ENCODE measurements at places on chromosomes 11 and 22.
A peak's percentile ranks its signal among the peaks of the same experiment; 100 is the strongest.

DNA sequence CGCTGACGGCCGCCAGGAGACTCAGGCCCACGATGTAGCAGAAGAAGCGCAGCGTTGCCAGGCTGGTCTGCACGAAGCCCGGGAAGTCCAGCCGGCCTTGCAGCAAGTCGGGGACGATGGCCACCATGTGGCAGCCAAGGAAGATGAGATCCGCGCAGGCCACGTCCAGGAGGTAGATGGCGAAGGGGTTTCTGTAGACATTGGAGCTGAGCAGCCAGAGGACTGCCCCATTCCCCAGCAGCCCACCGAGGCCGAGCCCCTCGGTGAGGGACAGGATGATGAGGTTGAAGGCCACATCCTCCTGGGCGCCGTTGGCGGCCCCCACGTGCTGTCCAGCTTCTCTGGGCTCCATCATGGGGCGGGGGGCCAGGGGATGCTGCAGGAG is 3.8 kb downstream of the MRGPRE start:
- no peaks in the 10 kb centered on the region for H3K27me3 ChIP-seq
- H3K36me3 ChIP-seq = no peaks in the 10 kb centered on the region
- no peak for DNase-seq

GRCh38 chr11:67409261-67409666 is 5.4 kb downstream of the TBC1D10C start:
- no peak overlapping the region for H3K4me3 ChIP-seq
- H3K27me3 ChIP-seq = no peaks in the 10 kb centered on the region
- no peak for DNase-seq
- no peaks in the 10 kb centered on the region for H3K36me3 ChIP-seq
- H3K4me1 ChIP-seq = no peaks in the 10 kb centered on the region
- H3K27ac ChIP-seq = no peak overlapping the region

DNA sequence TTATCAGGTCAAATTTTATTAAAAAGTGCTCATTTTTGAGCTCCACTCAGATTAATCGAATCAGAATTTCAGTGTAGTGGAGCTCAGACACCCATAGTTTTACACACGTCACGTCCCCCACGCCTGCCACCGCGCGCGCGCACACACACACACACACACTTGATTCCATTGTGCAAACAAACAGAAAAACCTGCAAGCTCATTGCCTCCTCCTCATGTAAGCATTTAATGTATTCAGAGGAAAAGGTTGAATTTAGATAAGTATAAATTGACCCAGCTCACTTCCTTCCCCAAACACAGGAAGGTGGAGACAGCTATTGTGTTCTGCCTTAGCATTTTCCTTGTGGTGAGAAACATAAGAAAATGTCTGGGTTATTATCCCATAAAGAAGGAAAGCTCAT is 336.7 kb downstream of the LUZP2 start:
- H3K4me3 ChIP-seq = no peak overlapping the region
- peaks cover 20% of the 10 kb centered on the region for H3K4me1 ChIP-seq
- no peaks in the 10 kb centered on the region for H3K27me3 ChIP-seq
- DNase-seq = no peak
- no peak overlapping the region for H3K27ac ChIP-seq
- H3K36me3 ChIP-seq = no peaks in the 10 kb centered on the region

- DNase-seq = peak; percentile 33
- no peak overlapping the region for H3K4me3 ChIP-seq
- no peak overlapping the region for H3K27ac ChIP-seq
Measured at GRCh38 chr11:71525188-71525937, 1.7 kb upstream of the KRTAP5-7 start.

GRCh38 chr11:96102664-96103078 is 178.8 kb upstream of the MTMR2 start:
- no peaks in the 10 kb centered on the region for H3K27me3 ChIP-seq
- no peaks in the 10 kb centered on the region for H3K36me3 ChIP-seq
- H3K4me1 ChIP-seq = peaks cover 39% of the 10 kb centered on the region
- DNase-seq = peak; percentile 69

GRCh38 chr11:8870411-8871170 is 40.4 kb upstream of the AKIP1 start:
- H3K27me3 ChIP-seq = no peaks in the 10 kb centered on the region
- DNase-seq = peak; percentile 54
- peak overlapping the region; percentile 81 for H3K4me3 ChIP-seq
- no peaks in the 10 kb centered on the region for H3K4me1 ChIP-seq
- H3K27ac ChIP-seq = no peak overlapping the region

DNA sequence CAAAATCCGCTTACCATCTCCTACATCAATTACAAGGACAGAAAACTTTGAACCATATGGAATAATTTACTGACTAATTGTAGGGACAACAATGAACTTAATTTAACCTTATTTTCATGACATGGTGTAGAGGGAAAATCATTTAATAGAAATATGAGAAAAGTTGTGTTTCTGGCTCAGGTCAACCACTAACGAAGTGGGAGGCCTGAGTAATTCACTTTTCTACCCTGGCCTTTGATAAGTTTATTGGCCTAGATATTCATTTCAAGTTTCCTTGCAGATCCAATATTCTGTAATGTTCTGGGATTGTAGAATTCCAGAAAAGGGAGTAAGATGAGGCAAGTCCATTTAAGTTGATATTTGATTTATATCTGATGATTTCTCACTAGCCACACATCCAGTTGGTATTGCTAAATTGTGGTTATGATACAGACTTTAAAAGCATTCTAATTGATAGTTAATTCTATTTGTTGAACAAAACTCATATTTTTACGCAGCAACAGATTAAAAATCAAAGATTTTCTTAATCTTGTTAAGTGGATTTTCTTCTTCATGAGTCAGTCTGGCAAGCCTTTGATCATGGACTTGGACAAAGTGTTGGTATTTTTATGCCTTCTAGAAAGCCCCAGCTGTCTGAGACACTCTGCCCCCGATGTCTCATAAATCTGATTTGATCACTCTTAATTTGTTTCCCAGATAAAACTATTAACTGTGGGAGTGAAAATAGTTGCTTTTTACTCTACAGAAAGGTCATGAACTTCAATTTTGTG is 336.5 kb downstream of the TMEM135 start:
- H3K4me3 ChIP-seq = no peak overlapping the region
- H3K36me3 ChIP-seq = no peaks in the 10 kb centered on the region
- no peaks in the 10 kb centered on the region for H3K27me3 ChIP-seq
- H3K27ac ChIP-seq = no peak overlapping the region

GRCh38 chr11:117805045-117805444 is 8.0 kb upstream of the DSCAML1 start:
- no peak for DNase-seq
- H3K27ac ChIP-seq = no peak overlapping the region
- H3K4me3 ChIP-seq = no peak overlapping the region
